ENCODE measurements at places on chromosomes 16 and 17.

GRCh38 chr16:4265676-4266075 lies 7.1 kb downstream of the TFAP4 start:
- DNase-seq, result no peak

DNA sequence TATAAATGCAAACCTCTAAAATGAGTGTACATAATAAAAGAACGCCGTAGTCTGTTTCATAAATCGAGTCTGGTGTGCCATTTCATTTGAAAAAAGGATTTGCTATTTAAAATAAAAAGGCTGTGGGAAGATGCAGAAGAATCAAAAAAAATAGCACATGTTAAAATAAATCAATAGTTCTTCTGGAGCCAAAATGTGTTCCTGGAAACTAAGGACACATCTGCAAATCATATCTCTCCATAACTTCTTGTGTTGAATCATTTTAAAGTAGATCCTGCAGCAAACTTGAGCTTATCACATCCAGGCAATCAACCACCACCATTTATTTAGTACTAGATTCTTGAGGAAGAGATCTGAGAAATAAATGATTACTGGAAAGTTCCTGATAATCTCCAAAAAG lies 29.0 kb downstream of the XPO6 start:
- DNase-seq, result no peak

DNA sequence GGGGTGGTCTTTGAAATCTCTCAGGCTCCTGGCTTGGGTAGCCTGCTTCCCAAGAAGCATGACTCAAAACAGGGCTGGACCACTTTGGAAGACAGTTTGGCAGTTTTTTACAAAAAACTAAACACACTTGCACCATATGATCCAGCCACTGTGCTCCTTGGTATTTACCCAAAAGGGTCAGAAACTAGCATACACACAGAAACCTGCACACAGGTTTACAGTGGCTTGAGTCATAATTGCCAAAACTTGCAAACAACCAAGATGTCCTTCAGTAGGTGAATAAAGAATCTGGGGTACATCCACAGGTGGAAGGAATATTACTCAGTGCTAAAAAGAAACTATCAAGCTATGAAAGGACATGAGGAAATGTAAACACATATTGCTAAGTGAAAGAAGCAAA lies 323.2 kb upstream of the CDH5 start:
- no peak for DNase-seq

- no peak for DNase-seq
Observed at GRCh38 chr17:45172541-45173286, 11.0 kb downstream of the HEXIM2 start.

DNA sequence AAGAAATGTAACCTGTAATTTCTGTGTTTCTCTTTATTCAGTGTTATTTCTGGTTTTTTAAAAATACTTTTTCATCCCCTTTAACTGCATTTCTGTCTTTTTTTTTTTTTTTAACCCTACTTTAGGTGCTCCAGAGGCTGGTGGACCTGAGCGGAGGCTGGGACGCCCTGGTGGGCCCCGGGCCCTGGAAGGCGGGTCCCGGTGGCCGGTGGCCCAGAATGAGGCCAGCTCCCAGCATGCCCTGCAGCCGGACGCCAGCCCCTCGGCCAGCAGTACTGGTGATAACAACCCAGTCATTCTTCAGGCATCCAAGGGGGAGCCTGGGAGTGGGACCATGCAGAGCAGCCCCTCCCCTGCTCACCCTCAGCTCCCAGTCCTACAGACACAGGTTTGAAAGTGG lies 1.5 kb downstream of the SRCAP start:
- DNase-seq, result no peak

GRCh38 chr16:14564323-14564722 lies 65.7 kb downstream of the PARN start:
- no peak for DNase-seq

GRCh38 chr17:78132084-78132676 lies 1.6 kb downstream of the TMC8 start:
- DNase-seq, result peak; percentile 63

GRCh38 chr16:53090591-53091411 lies 36.0 kb downstream of the CHD9 start:
- no peak for DNase-seq

DNA sequence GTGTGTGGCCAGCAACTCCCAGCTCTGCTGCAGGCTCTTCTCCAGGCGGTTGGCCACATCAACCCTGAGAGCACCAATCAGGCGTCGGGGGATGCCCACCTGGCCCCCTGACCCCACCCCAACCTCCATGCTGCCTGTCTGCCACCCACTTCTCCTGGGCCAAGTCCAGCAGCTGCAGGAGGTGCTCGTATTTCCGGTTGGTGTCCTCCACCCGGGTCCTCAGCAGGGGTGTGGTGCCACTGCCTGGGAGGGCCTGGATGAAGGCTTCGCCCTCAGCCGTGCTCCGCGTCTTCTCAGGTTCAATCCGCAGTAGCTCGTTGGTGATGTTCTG lies 44.6 kb downstream of the UBN1 start:
- no peak for DNase-seq

GRCh38 chr17:72967977-72968585 lies 124.4 kb downstream of the SLC39A11 start:
- no peak for DNase-seq

DNA sequence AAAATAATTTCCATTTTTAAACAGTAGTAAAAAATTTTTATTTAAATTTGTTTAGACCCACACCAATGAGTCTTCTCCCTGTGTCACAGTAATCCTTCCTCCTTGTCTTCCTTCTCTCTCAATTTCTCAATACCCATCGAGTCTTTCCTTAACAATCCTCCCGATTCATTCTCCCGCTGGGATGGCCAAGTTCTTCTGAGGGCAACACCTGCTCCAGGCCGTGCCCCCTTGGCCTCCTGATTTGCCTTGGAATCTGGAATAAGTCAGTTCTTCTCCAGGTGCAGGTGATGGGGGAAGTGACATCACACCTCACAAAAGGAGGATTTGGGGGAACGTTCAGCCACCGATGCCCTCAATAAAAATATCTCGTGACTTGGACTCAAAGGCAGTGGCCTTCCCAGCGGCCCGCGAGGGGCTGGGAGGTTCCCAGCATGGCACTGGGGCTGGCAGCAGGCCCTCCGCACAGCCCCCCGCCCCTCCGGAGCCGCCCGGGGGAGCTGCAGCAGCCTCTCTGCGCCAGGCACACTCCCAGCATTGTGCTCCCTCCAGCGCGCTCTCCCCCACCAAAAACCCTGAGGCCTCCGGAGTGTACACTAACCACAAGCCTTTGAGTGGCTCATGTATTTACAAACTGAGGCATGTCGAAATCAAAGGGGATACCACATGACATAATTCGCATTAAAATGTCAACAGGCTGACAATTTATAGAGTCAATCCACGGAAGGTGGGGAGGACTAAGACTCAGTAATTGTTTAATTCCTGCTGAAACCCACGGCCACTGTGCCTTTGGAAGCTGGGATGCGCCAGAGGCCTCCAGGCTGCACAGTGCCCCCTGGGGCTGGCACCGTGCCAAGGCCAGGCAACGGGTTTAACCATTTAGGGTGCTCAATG lies 120.5 kb downstream of the ZFHX3 start:
- no peak for DNase-seq

DNA sequence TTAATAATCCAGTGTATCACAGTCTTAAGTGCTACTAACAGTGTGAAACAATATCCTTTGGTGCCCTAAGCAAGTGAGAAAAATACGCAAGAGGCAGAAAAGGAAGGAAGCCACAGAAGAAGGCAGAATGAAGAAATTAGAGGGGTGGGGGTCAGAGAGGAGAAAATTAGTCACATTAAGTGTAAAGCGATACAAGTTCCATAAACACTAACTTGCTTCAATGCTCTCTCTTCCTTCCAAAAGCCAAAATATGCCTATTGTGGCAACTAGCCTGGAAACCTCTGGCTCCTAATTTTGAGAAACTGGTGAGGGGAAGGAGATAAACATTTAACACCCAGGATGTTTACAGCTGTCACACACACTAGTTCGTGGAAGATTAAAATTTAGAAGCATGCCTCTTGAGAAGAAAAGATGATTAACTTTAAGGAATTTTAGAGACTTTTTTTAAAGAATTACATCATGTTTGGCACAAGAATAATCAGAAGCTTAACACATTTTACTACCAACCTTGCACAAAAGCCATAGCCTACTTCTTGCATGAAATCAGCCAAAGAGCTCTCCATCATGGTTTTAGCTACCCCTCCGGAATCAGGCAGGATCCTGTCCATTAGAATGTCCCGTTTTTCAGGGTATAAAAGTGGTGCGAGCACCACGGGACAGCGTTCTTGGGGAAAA lies 44.7 kb downstream of the CNOT1 start:
- DNase-seq, result no peak

DNA sequence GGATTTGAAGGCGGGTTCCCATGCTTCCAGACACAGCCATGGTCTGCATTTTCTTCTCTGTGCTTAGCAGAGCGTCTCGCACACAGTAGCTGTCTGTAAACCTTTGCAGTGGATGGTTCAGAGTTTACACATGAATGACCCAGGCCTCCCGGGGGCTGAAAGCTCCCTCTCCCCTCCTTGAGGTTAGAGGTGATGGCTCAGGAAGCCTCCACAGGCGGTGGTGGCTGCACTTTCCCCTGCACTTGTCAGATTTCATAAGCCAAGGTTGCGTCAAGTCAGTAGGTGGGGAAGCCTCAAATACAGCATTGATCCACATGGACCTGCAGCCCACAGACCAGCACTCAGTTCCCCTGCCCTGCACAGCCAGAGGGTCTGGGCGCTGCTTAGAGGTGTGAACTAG lies 211.9 kb downstream of the KATNIP start:
- no peak for DNase-seq

GRCh38 chr17:77314601-77315000 lies 173.8 kb downstream of the SEC14L1 start:
- DNase-seq, result no peak

DNA sequence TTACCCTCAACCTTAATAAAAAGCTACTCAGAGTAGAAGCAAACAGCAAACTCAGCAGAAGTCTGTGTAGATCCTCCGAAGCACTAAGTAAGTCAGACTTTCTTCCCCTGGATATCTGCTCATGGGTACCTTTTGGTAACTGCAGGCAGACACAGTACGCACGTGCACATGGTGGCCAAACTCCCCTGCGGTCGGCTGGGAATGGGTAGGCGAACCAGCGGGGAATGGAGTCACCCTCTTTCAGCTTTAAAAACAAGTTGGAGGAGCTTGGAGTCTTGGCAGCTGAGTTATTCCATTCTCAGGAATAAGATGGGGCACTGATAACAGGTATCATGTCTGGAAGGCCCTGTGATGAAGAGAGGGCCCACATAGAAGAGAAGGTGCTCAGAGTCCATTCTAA lies 16.3 kb downstream of the CYB561 start:
- no peak for DNase-seq

DNA sequence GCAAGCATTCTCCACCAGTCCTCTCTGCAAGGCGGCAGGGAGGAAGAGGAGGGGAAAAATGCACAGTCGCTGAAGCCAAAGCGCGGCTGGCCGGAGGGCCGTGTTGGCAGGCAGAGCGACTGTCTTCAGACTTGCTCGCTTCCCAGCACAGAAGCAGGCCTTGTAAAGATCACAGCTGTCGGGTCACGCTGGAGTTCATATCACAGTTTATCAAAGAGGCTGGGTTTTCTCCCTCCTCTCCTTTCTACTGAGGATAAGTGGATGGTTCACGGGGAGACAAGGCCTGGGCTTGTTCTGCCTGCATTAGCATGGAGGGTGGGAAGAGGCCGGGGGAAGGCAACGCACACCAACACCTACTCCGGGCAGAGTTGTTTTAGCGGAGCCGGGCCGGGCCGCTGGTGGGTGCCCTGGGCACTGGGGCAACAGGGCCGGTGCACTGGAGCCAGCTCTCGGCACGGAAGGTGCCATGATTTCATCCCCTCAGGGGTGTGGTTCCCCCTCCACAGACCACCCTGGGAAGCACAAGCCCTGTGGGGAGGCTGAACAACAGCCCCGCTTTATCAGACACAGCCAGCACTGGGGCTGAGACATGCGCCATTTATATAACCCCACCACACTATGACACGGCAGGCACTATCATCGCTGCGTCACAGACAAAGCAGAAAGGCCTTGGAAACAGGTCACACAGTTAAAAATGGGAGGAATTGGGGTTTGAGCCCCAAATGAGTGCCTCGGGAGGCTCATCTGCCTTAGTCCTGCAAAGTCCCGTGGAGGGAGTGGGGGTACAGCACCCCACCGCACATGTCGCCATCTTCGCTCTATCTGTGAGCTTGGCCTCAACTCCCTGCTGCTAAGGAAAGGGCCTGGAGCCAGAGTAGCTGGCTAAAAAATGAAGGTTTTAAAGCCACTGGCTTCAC lies 40.3 kb upstream of the MTSS2 start:
- no peak for DNase-seq

GRCh38 chr16:55179852-55180585 lies 144.0 kb upstream of the IRX6 start:
- no peak for DNase-seq

DNA sequence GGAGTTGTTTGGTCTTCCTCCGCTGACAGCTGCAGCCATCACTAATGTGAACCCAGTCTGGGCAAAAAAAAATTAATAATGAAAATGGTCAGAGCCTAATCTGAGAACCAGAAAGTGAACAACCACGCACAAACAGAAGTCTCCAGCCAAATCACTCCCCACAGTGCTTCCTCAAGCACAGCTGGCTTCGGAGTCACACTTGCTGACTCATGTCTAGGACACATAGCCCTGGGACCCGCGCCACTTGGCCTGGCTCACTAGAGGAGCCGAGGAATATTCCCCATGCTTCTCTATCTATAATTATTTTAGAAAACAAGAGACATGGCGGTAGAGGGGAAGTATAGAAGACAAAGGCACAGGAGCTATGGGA lies 109.1 kb downstream of the ZFHX3 start:
- no peak for DNase-seq

- DNase-seq, result no peak
Observed at GRCh38 chr17:15368600-15368999, 27.2 kb upstream of the TEKT3 start.

GRCh38 chr16:18983565-18984434 lies at the start of gene TMC7:
TSS of gene TMC7 (plus strand) at chr16:18983934. CDS start at chr16:18984064, 130 bp downstream.
- DNase-seq, result peak; percentile 19

DNA sequence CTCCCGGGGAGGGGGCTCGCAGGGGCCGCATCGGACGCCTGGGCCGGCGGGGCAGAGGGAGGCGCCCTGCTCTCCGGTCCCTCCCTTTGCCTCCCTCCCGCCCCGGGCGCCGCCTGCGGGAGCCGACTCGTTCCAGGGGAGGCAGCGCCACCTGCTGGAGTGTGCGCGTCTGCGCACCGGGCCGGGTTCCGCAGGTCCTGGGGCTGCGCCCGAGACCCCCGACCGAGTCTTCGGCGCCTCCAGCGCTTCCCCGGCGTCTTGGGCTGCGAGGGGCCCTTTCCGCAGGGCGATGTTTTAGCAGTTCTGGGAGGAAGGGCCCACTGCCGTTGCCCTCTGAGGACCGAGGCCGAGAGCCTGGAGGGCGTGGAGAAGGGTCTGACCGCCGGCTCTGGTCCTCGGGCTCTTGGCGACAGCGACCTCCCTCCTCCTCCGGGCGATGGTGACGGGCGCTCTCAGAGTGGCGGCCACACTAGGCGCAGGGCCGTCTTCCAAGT lies 106.3 kb downstream of the SEC14L1 start:
- DNase-seq, result peak; percentile 87

- DNase-seq, result no peak
Observed at GRCh38 chr16:81697616-81698309, 81.3 kb upstream of the PLCG2 start.

Data from activated CD8-positive, alpha-beta memory T cell treated with anti-CD3 and anti-CD28 coated beads for 48 hours (primary cell).